ENCODE measurements at places on chromosomes 2 and 18. TPM values are rescaled to one million over a fixed set of nuclear protein-coding genes. Genes with fewer than 3 reads are reported as not detected.

The RAB31 gene
- total RNA-seq: 12.9 TPM

The EGR4 gene
- total RNA-seq: not detected

The ALK gene
- 4.8 TPM for total RNA-seq

The BMP10 gene
- not detected for total RNA-seq

The MAP3K19 gene
- total RNA-seq: not detected

The ABCG5 gene
- 0.08 TPM for total RNA-seq

The TFCP2L1 gene
- 0.13 TPM for total RNA-seq

The ASXL3 gene
- not detected for total RNA-seq

The DNAH6 gene
- total RNA-seq: 12.1 TPM

The ACKR3 gene
- not detected for total RNA-seq

The PLA2R1 gene
- 0.11 TPM for total RNA-seq

The ACVR2A gene
- total RNA-seq: 5.6 TPM

The SNRNP27 gene
- 70.1 TPM for total RNA-seq

The UGP2 gene
- 86.1 TPM for total RNA-seq

The RAB6C gene
- not detected for total RNA-seq

The ANKRD30BL gene
- total RNA-seq: not detected

The KRTCAP3 gene
- not detected for total RNA-seq

The SGPP2 gene
- total RNA-seq: not detected

The HS6ST1 gene
- total RNA-seq: 7.2 TPM

The AMER3 gene
- not detected for total RNA-seq

The SPC25 gene
- total RNA-seq: 13.9 TPM

The KIAA2012 gene
- total RNA-seq: not detected

The DSC3 gene
- total RNA-seq: 0.05 TPM

The SEPTIN10 gene
- 26.5 TPM for total RNA-seq

The LYG1 gene
- 0.29 TPM for total RNA-seq

The CCDC141 gene
- 0.13 TPM for total RNA-seq

The SLC9A4 gene
- total RNA-seq: not detected
